NCI-H446 treated with DMSO at 0.1 percent for 48 hours (cell line): ENCODE measurements at places on chromosomes 7 and 10.

DNA sequence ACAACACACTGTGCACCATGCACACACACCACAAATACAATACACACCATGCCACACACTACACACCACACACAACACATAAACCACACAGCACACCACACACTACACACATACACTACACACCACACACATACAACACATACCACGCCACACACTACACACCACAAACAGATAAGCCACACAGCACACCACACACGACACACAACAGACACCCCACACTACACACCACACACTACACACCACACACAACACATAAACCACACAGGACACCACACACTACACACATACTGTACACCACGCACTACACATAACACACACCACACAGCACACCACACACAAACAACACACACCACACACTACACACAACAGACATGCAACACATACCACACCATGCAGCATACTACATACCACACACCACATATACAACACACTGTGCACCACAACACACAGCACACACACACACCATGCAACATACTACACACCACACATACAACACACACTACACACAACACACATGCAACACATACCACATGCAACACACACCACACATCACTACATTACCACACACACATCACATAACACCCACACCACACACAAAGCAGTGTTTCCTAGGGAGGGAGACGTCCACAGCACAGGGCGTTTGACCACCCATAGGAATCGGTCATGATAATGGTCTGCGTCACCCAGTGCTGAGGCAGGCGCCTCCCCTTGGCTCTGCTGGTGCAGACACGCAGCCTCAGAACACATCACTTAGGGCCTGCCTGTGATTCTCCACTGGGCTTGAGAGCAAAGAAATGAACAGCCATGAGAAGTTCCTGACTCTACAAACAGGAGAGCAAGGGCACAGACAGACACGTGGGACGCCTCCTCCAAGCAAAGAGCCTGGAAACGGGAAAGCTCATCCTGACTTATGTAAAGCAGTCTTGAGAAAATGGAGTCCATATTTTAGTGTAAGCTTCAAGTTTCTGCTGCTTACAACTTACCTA, 458.3 kb downstream of the PTPRN2 start:
- no peak for DNase-seq

DNA sequence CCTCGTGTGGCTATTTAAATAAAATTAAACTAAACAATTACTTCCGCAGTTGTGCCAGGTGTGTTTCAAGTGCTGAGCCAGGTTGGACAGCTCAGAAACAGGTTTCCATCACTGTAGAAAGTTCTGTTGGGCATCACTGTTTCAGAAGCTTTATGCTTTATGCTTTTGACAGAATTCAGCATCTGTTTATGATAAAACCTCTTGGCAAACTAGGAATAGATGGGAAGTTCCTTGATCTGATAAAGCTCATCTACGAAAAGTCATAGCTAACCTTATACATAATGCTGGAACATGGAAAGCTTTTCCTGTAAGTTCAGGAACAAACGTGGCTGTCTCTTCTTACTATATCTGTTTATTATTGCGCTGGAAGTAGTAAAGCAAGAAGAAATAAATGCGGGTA, 143.4 kb downstream of the DOCK1 start:
- no peak for DNase-seq

DNA sequence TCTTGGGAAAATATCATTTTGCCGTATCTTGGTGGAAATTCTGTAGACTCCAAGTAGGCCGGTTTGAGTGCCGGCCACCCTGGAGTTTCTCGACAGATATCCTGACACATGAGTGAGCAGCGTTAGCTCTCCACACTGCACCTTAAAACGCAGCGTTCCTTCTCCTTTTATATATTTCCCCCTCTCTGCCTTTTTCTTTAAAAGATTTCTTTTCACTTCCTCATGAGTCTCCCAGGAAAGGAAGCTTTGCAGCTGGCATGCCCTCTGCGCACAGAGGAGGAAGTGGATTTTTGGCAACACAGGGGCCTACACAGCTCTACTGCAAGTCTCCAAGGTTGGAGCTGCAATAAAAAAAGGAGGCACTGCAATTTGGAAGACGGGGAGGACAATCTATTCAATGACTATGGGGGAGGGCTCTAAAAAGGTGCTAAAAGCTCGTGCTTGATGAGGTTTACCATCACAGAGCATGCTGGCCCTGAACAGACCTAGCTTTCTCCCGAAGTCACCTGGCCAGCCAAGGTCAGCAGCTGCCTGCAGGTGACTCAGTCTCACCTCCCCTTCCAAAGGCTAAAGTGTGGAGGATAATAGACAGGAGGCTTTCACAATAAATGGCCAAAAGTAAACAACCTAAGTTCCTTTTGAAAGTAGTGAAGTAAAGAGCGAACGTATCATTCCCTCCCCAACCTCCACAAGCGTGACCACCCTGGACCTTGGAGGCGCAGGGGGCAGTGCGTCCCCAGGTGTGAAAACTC, 252.8 kb downstream of the ZMYND11 start:
- no peak for DNase-seq

GRCh38 chr7:107130487-107131220, 38.1 kb upstream of the HBP1 start:
- no peak for DNase-seq

- DNase-seq: no peak
Measured at GRCh38 chr10:73480158-73480557, 15.7 kb downstream of the PPP3CB start.

DNA sequence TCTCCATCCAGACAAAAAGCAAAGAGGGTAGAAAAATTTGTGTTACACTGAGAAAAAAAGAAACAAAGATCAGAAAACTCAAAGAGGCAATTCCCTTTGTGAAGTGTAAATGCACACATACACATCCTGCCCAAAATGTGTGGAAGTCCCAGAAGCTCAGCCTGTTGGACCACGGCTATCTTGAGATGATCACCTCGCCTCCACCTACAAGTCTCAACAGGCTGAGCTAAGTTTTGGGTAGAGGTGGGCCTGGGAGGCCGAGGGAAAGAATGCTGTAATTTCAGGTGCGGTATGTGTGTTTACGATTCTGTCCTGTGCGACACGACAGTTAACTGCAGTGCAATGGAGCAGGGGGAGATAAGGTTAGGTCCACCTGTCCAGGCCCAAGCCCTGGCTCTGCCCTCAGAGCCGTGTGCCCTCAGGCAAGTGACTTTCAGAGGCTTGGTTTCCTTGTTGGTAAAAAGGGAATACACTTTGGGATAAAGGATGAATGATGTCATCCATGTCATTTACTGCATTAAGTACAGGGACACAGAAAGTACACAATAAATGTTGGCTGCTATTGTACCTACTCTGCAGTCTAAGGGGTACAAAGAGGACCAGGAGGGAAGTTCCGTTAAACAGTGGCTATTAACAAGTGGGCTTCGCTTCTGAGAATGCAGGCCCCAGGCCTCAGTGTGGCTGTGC, 67.3 kb downstream of the AFAP1L2 start:
- DNase-seq: no peak

GRCh38 chr7:138833596-138833995, 35.6 kb upstream of the ATP6V0A4 start:
- no peak for DNase-seq
